T-helper 17 cell (primary cell): ENCODE measurements at places on chromosomes 4 and X. TPM values are rescaled to one million over a fixed set of nuclear protein-coding genes. Genes with fewer than 3 reads are reported as not detected.

The UCP1 gene
- total RNA-seq: not detected

The FAT1 gene
- not detected for total RNA-seq

The HSD17B13 gene
- total RNA-seq: 0.20 TPM

The ZNF81 gene
- total RNA-seq: 10.4 TPM

GRCh38 chrX:102154900-102155805 lies 624 bp downstream of the BEX5 start:
- H3K4me1 ChIP-seq: peaks cover 13% of the 10 kb centered on the region
- H3K4me3 ChIP-seq: peak overlapping the region; percentile 99
- H3K27me3 ChIP-seq: peaks cover 12% of the 10 kb centered on the region
- peaks cover 3% of the 10 kb centered on the region for H3K36me3 ChIP-seq
- H3K27ac ChIP-seq: peak overlapping the region; percentile 95

DNA sequence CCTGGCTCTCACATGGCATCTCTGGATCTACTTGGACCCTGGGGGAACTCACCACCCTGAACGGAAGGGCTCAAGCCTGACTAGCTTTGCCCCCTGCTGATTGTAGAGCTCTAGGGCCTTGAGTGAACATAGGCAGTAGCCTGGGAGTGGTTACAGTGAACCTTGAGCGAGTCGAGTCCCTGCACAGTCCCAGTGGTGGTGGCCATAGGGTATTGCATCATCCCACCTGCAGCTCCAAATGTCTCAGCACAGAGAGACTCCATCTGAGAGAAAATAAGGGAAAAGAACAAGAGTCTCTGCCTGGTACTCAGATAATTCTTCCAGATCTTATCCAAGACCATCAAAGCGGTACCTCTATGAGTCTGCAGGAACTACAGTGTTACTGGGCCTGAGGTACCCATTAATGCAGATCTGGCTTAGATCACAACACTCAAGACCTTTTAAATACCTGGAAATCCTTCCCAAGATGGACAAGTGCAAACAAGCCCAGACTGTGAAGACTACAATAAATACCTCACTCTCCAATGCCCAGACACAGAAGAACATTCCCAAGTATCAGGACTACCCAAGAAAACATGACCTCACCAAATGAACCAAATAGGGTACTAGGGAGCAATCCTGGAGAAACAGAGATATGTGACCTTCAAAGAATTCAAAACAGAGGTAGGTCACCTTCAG lies 167.5 kb upstream of the TET2 start:
- H3K27me3 ChIP-seq: no peaks in the 10 kb centered on the region
- no peak overlapping the region for H3K27ac ChIP-seq
- H3K4me1 ChIP-seq: no peaks in the 10 kb centered on the region
- no peak for DNase-seq

DNA sequence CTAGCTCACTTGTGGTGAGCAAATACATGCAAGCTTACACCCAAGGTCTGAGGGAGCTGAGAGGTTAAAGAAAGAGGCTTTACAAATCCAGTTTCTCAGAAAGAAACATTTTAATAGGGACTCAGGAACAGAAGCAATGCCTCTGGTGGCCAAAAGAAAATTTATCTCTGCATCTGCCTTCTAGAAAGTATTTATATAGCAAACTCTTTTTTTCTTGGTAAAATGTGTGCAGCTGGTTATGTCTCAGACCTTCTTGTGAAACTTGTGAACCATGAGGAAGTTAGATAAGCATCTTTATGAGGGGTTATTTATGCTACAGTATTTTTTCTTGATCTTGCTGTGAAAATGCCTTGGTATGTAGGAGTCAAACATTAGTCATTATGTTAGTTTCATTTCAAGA lies 48.5 kb upstream of the CYSLTR1 start:
- no peak overlapping the region for H3K4me3 ChIP-seq
- H3K4me1 ChIP-seq: no peaks in the 10 kb centered on the region
- DNase-seq: no peak
- H3K27me3 ChIP-seq: no peaks in the 10 kb centered on the region
- H3K27ac ChIP-seq: no peak overlapping the region

GRCh38 chrX:57119416-57119815 lies 1.9 kb downstream of the SPIN2B start:
- no peak for DNase-seq
- H3K27me3 ChIP-seq: no peaks in the 10 kb centered on the region
- peaks cover 10% of the 10 kb centered on the region for H3K4me1 ChIP-seq
- no peak overlapping the region for H3K27ac ChIP-seq

DNA sequence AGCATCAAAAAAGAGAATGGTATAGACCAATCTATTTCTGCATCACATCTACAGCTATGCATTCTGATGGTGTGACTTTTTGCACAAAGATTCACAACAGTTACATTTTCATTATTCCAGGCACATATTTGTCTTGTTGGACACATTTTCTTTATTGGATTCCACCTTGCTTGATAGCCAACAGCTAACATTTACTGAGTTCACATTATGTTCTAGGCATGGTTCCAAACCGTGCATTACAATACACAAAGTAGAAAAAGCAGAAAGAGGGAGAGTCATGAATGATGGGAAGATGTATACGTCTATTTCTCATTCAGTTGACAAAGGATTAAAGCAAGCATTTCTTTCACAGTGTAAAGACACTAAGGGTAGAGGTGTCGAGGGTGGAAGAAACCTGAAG lies 22.9 kb upstream of the CLGN start:
- DNase-seq: no peak
- H3K27ac ChIP-seq: no peak overlapping the region
- H3K27me3 ChIP-seq: peaks cover 40% of the 10 kb centered on the region
- no peaks in the 10 kb centered on the region for H3K4me1 ChIP-seq

DNA sequence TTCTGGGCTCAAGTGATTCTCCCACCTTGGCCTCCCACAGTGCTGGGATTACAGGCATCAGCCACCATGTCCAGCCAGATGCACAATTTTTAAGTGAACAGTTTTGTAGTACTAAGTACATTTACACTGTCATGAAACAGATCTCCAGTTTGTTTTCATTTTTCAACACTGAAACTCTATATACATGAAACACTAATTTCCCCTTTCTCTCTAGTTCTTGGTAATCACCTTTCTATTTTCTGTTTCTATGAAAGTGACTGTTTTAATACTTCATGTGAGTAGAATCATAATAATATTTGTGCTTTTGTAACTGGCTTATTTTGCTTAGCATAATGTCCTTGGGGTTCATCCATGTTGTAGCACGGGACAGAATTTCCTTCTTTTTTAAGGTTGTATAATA lies 237.4 kb downstream of the CAMK2D start:
- DNase-seq: no peak
- H3K27ac ChIP-seq: no peak overlapping the region
- H3K4me3 ChIP-seq: no peak overlapping the region
- H3K27me3 ChIP-seq: no peaks in the 10 kb centered on the region
- H3K36me3 ChIP-seq: peaks cover 3% of the 10 kb centered on the region

DNA sequence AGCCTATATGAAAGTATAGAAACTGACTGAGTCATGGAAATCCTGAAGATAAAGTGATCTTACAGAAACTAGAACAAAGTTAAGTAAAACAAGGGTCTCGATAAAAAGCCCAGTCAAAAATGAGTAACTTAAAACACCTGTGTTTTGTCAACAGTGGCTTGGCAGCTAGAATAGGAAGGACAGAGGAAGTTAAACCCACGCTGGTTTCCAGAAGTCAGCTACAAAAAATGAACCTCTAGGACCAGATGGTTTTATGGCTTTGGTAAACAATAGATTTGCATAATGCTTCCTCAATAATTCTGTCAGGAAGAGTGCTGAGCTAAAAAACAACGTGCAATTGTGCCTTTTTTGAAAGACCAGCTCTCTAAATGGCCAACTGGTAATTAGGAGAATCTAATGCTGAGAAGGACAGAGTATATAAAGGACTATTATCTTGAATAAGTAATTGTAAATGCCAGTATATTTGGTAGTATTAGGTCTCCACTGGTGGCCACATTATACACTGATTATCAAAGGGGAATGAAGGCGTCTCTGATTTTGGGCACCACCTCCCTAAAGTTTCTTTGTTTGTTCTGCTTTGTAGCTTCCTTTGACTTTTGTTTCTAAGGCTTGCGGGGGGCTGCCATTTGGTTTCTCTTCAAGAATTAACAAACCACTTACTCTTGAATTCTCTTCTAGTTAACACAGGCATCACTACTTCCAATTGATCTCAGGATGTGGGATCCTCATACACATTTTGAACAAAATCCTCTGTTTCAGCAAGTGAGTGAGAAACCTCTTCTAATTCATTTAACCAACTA lies 72.2 kb upstream of the PPP3CA start:
- H3K4me3 ChIP-seq: peak overlapping the region; percentile 25
- peaks cover 17% of the 10 kb centered on the region for H3K27me3 ChIP-seq
- no peak overlapping the region for H3K27ac ChIP-seq
- H3K4me1 ChIP-seq: peaks cover 30% of the 10 kb centered on the region

GRCh38 chr4:89906777-89907521 lies 12.3 kb downstream of the MMRN1 start:
- no peaks in the 10 kb centered on the region for H3K4me1 ChIP-seq
- no peak overlapping the region for H3K27ac ChIP-seq
- no peak for DNase-seq
- no peaks in the 10 kb centered on the region for H3K36me3 ChIP-seq
- H3K4me3 ChIP-seq: no peak overlapping the region

DNA sequence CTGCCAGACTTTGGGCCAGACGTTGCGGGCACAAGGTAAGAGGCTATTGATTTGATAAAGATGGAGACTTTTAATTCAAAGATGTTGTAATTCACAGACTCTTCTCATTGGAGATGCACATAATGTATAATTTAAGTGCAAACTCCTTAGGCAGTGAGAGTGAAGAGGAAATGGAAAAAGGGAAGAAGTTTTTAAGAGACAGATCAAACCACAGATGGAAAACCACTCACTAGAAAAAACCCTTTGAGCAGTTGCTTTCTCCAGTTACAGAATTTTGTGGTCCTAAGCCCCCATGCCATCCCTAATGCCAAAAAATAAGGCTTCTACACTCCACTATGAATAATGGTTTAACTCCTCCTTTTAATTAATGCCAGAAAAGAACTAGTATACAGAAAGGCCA lies 977.1 kb upstream of the PRKX start:
- no peak overlapping the region for H3K4me3 ChIP-seq
- DNase-seq: no peak
- H3K4me1 ChIP-seq: no peaks in the 10 kb centered on the region

- H3K4me1 ChIP-seq: peaks cover 6% of the 10 kb centered on the region
- no peaks in the 10 kb centered on the region for H3K27me3 ChIP-seq
- H3K27ac ChIP-seq: no peak overlapping the region
- H3K36me3 ChIP-seq: no peaks in the 10 kb centered on the region
- no peak overlapping the region for H3K4me3 ChIP-seq
- DNase-seq: no peak
Observed at GRCh38 chrX:101210630-101211029, 9.0 kb upstream of the DRP2 start.

- no peak for DNase-seq
- no peak overlapping the region for H3K4me3 ChIP-seq
- no peaks in the 10 kb centered on the region for H3K27me3 ChIP-seq
- H3K4me1 ChIP-seq: no peaks in the 10 kb centered on the region
- H3K27ac ChIP-seq: no peak overlapping the region
- H3K36me3 ChIP-seq: no peaks in the 10 kb centered on the region
Observed at GRCh38 chrX:23012162-23012561, 12.4 kb downstream of the DDX53 start.

GRCh38 chr4:19293781-19294180 lies 957.9 kb upstream of the SLIT2 start:
- no peak overlapping the region for H3K4me3 ChIP-seq
- no peaks in the 10 kb centered on the region for H3K4me1 ChIP-seq
- H3K27me3 ChIP-seq: no peaks in the 10 kb centered on the region

DNA sequence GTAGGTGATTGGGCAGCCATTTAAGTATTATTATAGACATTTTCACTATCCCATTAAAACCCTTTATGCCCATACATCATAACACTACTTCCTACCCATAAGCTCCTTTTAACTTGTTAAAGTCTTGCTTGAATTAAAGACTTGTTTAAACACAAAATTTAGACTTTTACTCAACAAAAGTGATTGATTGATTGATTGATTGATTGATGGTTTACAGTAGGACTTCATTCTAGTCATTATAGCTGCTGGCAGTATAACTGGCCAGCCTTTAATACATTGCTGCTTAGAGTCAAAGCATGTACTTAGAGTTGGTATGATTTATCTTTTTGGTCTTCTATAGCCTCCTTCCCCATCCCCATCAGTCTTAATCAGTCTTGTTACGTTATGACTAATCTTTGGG lies 16.3 kb downstream of the HPRT1 start:
- no peaks in the 10 kb centered on the region for H3K4me1 ChIP-seq
- H3K36me3 ChIP-seq: no peaks in the 10 kb centered on the region
- no peak for DNase-seq
- no peak overlapping the region for H3K4me3 ChIP-seq
- no peak overlapping the region for H3K27ac ChIP-seq

DNA sequence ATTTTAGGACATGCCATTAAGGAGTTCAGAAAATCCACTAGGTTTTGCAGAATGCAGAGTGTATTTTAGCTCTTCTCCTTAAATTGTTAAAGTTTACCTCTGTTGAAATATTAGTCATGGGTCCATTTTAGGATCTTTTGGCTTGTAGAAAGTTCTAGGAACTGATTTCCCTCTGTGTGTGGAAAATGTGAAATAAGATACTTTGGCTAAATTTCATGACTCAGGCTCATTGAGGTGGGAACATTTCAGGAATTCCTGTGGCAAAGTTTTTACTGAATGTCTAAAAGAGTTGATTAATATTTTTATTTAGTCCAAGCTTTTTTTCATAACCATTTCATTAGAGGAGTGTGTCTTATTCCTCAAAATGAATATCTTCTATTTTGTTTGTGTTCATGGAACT lies 7.0 kb downstream of the FHIP1A start:
- no peak for DNase-seq
- peaks cover 14% of the 10 kb centered on the region for H3K27me3 ChIP-seq
- no peak overlapping the region for H3K27ac ChIP-seq
- no peak overlapping the region for H3K4me3 ChIP-seq
- H3K36me3 ChIP-seq: no peaks in the 10 kb centered on the region

- no peak for DNase-seq
- H3K4me1 ChIP-seq: peaks cover 31% of the 10 kb centered on the region
- peaks cover 20% of the 10 kb centered on the region for H3K27me3 ChIP-seq
- no peak overlapping the region for H3K27ac ChIP-seq
- H3K4me3 ChIP-seq: peak overlapping the region; percentile 95
- H3K36me3 ChIP-seq: peaks cover 8% of the 10 kb centered on the region
Observed at GRCh38 chr4:153346031-153346430, 1.5 kb downstream of the MND1 start.
